ENCODE measurements at places on chromosomes 11 and 22.

DNA sequence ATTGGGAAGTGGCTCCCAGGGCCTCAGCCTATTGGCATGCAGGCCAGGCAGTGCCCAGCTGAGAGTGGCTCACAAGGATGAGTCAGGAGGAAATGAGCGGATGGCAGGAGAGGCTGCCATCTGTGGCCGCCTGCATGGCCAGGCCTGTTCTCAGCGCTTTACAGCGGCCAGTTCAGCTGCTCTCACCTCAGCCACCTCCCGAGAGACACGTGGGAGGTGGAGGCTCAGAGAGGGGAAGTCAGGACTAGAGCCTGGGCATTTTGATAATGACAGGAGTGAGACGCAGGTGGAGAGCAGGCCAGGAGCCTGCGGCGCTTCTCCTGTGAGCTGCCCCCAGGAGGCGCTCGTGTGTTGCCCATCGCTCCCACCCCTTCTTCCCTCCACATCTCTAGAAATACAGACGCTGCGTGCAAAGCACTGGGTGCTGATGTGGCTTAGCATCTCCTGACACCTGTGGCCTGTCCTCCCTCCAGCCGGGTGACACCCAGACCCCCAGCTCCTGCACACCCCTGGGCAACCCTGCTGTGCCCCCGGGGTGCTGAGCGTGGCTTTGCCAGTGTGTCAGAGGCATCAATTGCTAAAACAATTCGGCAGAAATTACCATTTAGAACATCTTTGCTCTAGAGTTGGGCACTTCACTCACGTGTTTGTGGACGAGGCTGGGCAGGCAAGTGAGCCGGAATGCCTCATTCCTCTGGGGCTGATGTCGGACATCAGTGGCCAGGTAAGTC, 21.4 kb upstream of the PANX2 start:
- peak; percentile 28 for DNase-seq

- DNase-seq: no peak
Observed at GRCh38 chr11:75447415-75447814, 14.4 kb upstream of the KLHL35 start.

GRCh38 chr11:131025421-131026125, 109.3 kb upstream of the SNX19 start:
- no peak for DNase-seq

GRCh38 chr11:64124147-64124546, 41.8 kb downstream of the MACROD1 start:
- DNase-seq: peak; percentile 62

- DNase-seq: peak; percentile 32
Observed at GRCh38 chr11:6200975-6201374, 2.0 kb downstream of the OR52W1 start.

DNA sequence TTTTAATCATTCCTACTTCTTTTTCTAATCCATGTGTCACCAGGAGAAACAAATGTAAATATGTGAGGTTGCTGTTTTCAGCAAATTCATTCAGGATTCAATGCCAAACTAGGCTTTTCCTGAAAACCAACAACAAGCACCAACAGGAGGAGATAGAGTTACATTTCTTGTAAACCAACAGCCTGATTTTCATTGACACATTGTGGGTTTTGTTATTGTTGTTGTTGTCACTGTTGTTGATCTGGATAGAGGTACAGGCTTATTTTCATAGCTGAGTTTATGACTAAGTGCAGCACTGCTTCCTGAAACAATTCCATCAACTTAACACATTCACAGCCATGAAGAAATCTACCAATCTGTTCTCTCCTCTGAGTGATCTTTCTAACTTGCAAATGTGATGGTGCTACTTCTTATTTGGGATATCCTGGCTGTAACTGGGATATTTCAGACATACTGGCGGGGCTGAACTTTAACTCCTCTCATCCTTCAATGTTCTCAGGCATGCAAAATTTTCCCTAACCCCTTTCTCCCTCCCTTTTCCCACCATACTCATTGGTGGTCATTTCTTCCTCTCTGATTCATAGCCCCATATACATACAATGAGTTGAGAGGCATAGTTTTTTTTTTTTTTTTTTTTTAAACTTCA, 65.5 kb downstream of the ME3 start:
- no peak for DNase-seq

DNA sequence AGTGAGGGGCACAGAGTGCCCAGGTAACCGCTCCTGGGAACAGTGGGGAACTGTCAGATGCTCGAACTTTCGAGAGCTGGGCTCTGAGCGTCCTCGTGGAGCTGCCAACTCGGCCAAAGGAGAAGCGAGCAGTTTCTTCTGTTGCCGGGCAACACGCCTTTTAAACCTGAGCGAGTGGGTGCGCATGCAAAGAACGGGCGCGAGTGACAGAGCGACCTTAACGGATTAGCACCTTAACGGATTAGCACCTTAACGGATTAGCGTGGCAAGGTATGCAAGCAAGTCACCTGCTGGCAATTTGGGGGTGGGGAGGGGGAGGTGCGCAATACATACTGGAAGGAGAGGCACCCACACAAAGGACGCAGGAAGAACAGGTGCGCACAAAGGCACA, 61.8 kb upstream of the PRODH start:
- DNase-seq: no peak

GRCh38 chr11:94793822-94794221, 25.7 kb downstream of the AMOTL1 start:
- DNase-seq: no peak

DNA sequence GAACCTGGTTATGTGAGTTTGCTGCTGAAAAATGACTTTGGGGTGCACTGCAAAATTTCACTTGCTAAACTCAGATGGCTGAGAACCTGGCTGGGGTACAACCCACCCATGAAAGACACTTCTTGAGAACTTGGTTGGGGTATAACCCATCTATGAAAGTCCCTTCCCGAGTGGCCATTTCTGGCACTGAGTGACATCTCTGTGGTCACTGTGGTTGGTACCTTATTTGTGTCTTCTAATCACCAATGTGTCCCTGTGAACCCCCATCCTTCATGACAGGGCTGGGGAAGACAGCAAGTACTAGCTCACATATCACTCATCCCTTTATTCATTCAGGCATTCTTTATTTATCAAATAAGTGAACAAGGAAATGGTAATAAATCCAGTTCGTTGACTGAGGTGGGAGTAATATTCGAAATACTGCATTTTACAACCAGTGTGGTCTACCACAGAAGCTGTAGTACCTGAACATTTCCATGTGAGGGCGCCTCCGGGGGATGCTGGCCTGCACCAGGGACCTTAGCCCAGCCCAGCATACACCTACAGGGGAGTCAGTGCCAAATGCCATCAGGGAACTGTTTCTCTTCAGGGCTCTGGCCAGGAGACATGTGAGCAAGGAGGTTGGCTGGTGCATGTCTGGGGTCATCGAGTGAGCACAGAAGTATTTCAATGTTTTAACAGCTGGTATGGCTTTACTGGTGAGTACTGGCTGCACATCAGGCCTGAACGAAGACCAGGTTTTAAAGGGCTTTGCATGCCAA, 122.1 kb downstream of the CSNK2A3 start:
- DNase-seq: no peak

GRCh38 chr11:86056351-86056854, 12.5 kb downstream of the PICALM start:
- DNase-seq: no peak

GRCh38 chr11:102620818-102621561, 4.1 kb downstream of the MMP20 start:
- no peak for DNase-seq

GRCh38 chr11:118226296-118226695, 1.5 kb upstream of the JAML start:
- peak; percentile 18 for DNase-seq

DNA sequence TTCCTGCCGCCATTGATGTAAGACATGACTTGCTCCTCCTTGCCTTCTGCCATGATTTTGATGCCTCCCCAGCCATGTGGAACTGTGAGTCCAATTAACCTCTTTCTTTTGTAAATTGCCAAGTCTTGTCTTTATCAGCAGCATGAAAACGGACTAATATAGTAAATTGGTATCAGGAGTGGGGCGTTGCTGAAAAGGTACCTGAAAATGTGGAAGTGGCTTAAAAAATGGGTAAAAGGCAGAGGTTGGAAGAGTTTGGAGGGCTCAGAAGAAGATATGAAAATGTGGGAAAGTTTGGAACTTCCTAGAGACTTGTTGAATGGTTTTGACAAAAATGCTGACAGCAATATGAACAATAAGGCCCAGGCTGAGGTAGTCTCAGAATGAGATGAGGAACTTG, 89.7 kb downstream of the RSF1 start:
- DNase-seq: no peak

- no peak for DNase-seq
Observed at GRCh38 chr11:4211991-4212390, 117.4 kb downstream of the RRM1 start.
